Gastroesophageal sphincter (tissue), 4 donors: ENCODE measurements at places on chromosomes 5 and 9. TPM values are rescaled to one million over a fixed set of nuclear protein-coding genes. Genes with fewer than 3 reads are reported as not detected.

- ATAC-seq, result no peak
Observed at GRCh38 chr9:89079391-89079790, 88.1 kb downstream of the S1PR3 start.

GRCh38 chr9:138022121-138022741 lies 144.6 kb downstream of the CACNA1B start:
- ATAC-seq, result no peak

GRCh38 chr9:71120501-71121247 lies 747 bp downstream of the TRPM3 start:
- no peak for ATAC-seq

DNA sequence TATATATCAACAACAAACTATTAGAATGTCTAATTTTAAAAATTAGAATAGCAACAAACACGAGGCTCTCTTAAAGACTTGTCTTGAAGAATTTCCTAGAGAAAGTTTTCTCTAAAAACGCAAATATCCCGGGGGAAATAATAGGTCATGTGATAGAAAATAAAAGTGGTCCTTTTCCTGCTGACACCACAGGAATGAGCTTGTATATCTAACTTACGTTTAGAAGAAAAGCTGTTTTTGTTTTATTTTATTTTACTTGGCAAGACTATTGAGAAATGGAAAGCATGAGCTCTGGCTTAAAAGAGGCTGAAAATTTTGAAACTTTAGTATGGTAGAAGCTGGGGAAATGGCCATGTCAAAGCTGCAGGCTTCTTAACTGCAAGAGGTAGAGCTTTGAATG lies 465.0 kb downstream of the AGTPBP1 start:
- ATAC-seq, result no peak

EDIL3 gene
- total RNA-seq, result 17.9 TPM

NR4A3 gene
- total RNA-seq, result 51.2 TPM

DNA sequence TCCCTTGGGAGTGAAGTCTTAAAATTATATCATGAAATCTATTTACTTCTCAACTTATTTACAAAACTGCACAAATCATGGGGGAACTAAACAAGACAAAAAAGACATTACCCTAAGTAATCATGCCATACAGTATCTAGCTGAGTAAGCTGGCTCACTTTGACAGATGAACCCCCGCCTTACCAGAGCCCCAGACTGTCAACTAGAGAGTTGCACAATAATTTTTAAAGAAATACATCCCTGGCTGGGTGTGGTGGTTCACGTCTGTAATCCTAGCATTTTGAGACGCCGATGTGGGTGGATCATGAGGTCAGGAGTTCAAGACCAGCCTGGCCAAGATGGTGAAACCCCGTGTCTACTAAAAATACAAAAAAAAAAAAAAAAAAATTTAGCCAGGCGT lies 62.3 kb downstream of the LPAR1 start:
- no peak for ATAC-seq

DNA sequence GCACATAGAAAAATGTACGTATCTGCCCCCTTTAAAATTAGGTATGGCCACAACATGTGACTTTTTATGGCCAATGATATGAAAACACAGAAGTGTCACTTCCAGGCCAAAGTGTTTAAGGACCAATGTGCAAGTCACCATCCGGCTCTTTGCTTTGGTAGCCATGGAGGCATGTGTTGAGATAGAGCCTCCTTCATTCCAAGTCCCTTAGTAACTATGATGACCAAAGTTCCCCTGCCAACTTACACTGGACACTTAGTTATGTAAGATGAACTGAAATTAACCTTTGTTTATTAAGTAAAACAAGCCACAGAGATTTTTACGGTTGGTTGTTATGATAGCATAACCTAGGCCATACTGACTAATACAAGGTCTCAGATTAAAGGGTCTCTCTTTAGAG lies 51.0 kb downstream of the FBN2 start:
- no peak for ATAC-seq

DNA sequence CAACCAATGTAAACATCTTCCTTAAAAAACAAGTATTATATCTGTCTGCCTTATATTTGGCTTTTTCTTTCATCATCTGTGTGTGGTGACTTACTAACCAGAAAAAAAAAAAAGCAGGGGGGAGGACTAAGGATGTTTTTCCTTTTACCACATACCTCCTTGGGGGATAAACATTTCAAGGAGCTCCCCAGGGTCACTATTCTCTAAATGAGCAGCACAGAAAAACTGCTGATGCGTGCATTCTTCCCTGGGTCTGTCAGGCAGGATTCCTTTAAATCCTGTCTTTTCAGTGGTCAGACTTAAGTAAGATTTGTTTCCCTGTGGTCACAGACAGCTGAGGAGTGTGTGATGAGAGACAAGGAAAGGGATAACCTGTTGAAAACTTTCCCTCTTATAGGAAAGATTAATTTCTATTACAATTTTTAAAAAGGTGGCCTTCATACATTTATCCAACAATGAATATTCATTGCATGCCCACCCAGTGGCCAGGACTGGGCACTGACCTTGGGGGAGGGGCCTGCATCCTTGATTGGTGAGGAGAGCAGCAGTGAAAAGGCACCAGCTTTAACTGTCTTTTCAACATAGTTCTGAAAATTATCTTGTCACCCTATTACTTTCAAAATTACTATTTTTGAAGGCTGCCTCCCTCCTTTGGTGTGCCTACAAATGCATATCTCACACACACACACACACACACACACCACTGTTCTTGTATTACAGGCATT lies 123.1 kb downstream of the TLE4 start:
- ATAC-seq, result no peak

DNA sequence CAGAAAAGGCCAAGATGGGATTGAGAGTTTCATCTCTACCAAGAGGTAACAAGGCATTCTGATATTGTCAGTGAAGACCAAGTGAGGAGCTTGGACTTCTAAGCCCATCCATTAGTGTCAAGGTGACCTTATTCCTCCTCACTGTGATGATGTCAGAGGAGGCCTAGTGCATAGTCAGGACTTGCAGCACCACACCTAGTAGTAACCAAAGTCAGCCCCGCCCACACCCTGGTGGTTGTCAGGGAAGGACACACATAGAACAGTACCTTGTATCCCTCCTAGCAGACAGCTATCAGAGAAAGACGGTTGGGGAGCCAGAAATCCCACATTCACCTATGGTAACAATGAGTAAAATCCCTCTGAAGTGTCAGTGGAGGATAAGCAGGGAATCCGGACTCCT lies 111.7 kb downstream of the AP3B1 start:
- no peak for ATAC-seq

PSAT1 gene
- 5.5 TPM for total RNA-seq

RNF183 gene
- not detected for total RNA-seq

DNA sequence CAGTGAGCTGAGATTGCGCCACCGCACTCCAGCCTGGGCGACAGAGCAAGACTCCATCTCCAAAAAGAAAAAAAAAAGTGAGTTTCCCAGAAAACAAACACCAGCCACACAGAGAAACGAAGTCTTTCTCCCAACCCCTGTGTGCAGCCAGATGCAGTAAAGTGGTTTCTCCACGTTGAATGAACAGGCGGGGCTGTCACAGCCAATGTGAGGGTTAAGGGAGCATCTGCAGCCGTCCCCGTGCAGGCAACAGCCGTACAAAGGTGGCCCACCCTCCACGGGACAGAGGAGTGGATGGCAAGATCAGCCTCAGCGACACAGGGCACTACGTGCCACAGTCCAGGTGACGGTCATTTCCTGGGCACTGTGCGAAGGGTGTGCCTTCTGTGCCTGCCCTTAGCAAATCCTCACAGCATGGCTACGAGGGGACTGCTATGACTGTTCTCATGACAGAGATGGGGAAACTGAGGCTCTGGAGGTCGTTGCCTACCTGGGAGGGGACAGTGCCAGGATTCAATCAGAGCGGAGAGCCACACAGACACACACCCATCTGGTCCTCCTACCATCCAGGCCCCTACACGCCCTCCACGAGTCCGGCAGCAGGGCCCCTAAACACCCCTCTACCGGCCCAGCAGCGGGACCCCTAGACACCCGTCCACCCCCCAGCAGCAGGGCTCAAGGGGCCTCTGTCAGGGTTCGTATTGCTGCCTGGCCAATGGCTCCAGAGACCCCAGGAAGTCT lies 2.3 kb downstream of the VAV2 start:
- ATAC-seq, result no peak

DNA sequence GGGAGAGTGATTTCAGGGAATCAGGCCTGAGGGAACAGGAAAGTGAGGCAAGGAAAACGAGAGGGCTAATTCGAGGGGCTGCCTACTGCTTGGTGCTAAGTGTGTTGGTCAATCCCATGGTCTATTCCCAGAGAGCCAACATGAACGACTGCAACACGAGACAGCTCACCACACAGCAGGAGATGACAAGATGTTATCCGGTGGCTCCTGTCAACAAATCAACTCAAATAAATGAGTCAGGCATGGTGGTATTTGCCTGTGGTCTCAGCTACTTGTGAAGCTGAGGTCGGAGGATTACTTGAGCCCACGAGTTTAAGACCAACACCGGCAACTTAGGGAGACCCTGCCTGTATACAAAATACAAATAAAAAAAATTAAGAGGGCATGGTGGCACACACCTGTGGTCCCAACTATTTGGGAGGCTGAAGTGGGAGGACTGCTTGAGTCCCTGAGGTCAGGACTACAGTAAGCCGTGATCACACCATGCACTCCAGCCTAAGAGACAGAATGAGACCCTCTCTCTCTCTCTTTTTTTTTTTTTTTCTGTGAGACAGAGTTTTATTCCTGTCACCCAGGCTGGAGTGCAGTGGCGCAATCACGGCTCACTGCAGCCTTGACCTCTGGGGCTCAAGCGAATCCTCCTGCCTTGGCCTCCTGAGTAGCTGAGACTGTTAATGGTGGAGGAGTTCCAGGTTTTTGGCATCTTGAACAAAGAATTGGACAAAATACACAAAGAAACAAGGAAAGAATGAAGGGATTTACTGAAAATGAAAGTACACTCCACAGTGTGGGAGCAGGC lies 9.0 kb upstream of the FAF2 start:
- no peak for ATAC-seq

DNA sequence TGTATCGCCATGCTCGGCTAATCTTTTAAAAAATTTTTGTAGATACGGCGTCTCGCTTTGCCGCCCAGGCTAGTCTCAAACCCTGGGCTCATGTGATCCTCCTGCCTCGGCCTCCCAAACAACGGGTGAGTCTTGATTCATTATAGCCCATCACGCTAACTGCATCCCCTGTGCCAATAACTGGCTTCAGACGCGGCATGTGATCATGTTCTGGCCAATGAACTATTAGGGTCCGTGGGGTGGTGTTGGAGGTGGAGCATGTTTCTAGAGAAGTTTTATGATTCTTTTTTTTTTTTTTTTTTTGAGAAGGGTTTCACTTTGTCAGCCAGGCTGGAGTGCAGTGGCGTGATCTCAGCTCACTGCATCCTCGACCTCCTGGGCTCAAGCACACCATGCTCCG lies 51.0 kb downstream of the FGF18 start:
- ATAC-seq, result no peak

DNA sequence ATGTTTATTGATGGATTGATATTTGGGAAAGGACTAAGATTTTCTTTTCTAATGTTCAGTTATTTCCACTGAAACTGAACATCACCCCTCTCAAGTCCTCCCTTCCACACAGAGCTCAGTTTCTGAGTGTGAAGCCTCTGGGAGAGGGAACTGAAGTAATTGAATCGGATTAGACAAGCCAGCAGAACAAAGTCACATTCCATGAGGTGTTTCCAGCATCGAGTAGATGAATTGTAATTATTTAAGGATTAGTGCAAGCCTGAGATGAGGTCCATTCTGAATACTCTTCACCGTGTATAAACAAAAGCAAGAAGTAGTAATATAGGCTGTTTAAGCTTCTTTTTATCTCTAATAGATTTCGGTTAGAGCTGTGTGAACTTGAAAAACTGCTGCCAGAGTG lies 2060.5 kb downstream of the MAT2B start:
- ATAC-seq, result no peak

- ATAC-seq, result no peak
Observed at GRCh38 chr9:72127753-72128152, 21.5 kb upstream of the GDA start.

GRCh38 chr5:159903131-159903530 lies 13.2 kb upstream of the ADRA1B start:
- ATAC-seq, result no peak

DNA sequence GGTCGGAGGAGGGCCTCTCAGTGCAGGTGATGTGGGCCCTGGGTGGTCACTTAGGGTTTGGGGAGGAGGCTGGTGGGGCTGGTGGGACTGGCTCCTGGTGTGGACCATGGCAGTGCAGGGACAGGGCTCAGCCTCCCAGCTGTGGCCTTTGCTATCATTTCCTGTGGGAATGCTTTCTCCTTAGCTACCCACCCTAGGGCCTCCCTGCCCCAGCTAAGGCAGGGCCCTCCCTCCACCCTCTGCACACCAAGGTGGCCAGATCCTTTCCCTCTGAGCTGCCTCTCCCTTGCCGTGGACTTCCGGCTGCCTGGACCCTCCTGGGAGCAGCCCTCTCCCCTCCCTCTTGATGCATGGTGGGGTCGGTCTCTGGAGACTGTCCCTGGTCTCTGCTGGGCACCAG lies 22.7 kb upstream of the ARSI start:
- no peak for ATAC-seq

NLN gene
- 6.5 TPM for total RNA-seq

PCDHB10 gene
- total RNA-seq, result 4.2 TPM

GRCh38 chr5:101977729-101978345 lies 318.2 kb downstream of the SLCO4C1 start:
- ATAC-seq, result no peak

GRCh38 chr5:79512049-79512448 lies 1.9 kb downstream of the HOMER1 start:
- no peak for ATAC-seq

- no peak for ATAC-seq
Observed at GRCh38 chr9:120891245-120891883, 14.4 kb upstream of the PHF19 start.

DNA sequence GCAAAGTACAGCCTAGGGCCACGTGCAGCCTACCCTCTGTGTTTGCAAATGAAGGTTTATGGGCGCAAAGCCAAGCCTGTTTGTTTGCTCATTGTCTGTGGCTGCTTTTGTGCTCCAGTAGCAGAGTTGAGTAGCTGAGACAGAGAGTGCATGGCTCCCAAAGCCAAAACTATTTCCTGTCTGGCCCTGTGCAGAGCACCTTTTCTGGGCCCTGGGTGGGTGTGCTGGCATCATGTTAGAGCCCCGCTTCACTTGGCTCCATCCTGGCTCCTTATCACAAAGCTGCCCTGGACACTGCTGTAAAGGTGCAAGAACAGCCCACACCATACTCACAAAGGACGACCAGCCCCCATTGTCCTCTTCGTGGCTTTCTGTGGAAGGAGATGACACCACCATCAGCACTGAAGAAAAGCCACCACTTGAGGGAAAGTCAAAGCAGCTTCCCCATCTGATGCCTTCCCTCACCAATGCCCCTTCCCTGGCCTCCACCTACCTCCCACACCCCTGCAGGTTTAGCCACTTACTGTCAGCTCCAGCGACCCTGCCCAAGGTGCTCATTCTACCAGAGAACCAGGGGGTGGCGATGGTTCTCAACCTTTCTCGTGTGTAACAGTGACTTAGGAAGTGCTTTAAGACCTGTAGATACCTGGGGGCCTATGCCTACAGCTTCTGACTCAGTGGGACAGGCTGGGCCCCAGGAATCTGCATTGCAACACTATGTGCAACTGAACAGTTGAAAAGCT lies 23.4 kb downstream of the LCP2 start:
- no peak for ATAC-seq

NFIL3 gene
- total RNA-seq, result 32.8 TPM
